ENCODE measurements at places on chromosomes 4 and X. TPM values are rescaled to one million over a fixed set of nuclear protein-coding genes. Genes with fewer than 3 reads are reported as not detected.

DNA sequence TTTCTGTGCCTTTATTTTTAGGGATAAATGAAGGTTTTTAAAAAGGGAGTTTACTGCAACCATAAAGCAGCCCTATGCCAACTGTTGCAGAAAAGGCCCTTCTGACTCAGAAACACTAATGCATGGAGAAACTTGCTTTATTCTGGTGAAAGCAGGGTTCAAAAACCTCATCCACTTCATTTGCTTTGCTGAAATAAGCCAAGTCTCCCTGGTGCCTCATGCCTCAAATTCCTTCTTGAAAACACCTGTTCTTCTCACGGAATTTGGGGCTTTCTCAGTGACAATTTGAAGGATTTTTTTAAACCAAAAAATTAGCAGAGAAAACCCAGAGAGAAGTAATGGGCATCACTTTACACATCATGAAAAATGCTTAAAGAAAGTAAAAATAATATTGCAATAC is 349.0 kb downstream of the PCDH7 start:
- DNase-seq, result no peak

- DNase-seq, result no peak
Observed at GRCh38 chrX:20637351-20637750, 370.6 kb upstream of the RPS6KA3 start.

Gene FATE1
- total RNA-seq, result not detected

- DNase-seq, result no peak
Observed at GRCh38 chr4:137106287-137106686, 426.0 kb downstream of the PCDH18 start.

DNA sequence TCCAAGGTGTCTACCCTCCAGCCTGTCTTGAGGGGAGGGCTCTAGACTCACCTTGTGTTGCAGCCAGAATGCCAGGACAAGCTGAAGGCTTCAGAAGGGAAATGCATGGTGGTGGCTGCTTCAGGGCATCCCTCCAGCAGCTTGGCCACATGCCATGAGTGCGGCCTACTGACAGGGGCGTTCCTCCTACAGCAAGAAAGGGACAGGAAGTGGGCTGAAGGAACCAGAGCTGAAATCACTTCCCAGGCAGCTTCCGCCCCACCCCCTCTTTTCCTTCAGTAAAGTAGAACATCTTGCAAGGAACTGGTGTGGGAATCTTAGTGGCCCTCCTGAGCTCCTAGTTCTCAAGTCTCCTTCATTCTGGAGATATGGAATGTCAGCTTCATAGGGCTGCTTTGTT is 167.5 kb upstream of the DGKK start:
- DNase-seq, result no peak

GRCh38 chr4:185955826-185956543 is 113.0 kb upstream of the TLR3 start:
- no peak for DNase-seq

Gene FAM53A
- 2.7 TPM for total RNA-seq

Gene TEX13B
- total RNA-seq, result not detected

Gene GAGE12C
- total RNA-seq, result not detected

- DNase-seq, result no peak
Observed at GRCh38 chr4:17155486-17155885, 257.0 kb upstream of the LDB2 start.

Gene TECRL
- not detected for total RNA-seq

Gene CXCL11
- total RNA-seq, result not detected

Gene SNCA
- 0.39 TPM for total RNA-seq

GRCh38 chr4:69196209-69196965 is 18.2 kb downstream of the UGT2B11 start:
- DNase-seq, result no peak

Gene JCHAIN
- not detected for total RNA-seq

GRCh38 chr4:75696071-75696470 is 22.9 kb upstream of the G3BP2 start:
- DNase-seq, result no peak

Gene FHDC1
- total RNA-seq, result 0.07 TPM

GRCh38 chr4:60648774-60649173 is 551.4 kb upstream of the ADGRL3 start:
- no peak for DNase-seq

Gene SPANXD
- not detected for total RNA-seq

DNA sequence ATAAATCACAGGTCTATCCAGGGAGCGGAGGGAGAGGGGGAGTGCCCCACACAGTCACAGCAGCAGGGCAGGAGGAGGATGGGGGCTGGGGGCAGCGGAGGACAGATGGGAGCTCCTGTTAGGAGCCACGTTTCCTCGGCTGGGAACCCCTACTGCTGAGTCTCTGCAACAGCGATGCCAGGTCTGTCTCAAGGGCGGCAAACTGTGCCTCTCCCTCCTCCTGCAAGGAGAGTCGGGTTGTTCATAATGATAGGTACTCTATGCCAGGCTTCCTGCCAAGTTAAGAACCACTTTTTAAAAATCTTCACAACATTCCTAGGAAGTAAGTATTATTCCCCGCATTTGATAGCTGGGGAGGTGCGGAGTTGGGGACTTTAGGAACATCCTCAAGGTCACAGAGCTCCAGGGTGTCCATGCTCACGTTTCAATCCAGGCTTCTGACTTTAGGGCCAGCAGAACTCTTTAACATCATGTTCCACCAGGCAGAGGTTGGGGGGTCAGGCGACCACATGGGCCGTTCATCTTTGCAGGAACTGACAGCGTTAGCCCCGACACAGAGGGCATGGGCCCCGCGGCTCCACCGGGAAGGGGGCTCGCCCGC is 98.3 kb upstream of the MAML3 start:
- DNase-seq, result no peak

Gene ITGB1BP2
- 6.1 TPM for total RNA-seq

GRCh38 chrX:51476930-51477329 is 19.5 kb downstream of the NUDT11 start:
- no peak for DNase-seq

Gene GPR82
- total RNA-seq, result 0.14 TPM

Gene MAGEA2B
- total RNA-seq, result not detected

- DNase-seq, result no peak
Observed at GRCh38 chr4:14871676-14872430, 130.4 kb upstream of the CPEB2 start.

DNA sequence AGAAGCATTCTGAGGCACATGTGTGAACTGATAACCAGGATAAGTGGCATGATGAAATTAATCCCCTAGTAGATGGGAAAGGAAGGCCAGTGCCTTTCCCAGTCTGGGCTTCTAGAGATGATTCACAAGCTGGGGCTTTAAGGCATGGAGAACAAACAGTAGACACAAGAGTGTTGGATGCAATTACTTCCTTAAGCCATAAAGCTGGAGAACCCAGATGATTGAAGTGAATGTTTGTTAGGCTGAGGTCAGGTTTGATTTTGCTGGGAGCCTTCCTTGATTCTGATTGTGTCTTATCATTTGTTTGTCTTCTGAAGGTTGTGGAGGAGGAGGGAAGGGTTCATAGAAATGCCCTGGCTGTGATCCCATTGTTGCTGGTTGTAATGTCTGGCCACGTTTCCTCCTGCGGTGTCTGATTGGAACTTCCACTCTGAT is 125.2 kb downstream of the NHS start:
- no peak for DNase-seq
